ENCODE measurements at places on chromosomes 4 and X. TPM values are rescaled to one million over a fixed set of nuclear protein-coding genes. Genes with fewer than 3 reads are reported as not detected.

DNA sequence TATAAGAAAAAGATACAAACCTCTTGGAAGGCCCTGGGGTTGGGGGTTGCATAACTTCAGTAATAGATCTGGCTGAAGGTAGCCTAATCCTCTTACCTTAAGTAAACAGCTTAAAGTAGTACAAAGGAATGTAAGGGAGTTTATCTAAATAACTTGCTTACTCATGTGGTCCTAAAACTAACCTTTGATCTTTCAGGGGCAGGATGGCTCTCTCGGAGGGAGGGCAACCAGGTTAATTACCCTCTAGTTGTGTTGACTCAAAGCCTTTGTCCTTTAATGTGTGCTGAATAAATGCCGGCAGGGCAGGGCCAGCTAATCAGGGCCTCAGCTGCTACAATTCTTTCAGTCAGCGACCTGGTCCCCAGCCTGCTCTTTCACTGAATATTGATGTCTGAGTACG lies 822.0 kb upstream of the SLIT2 start:
- H3K36me3 ChIP-seq = no peaks in the 10 kb centered on the region
- DNase-seq = no peak
- H3K4me1 ChIP-seq = no peaks in the 10 kb centered on the region
- H3K27me3 ChIP-seq = no peaks in the 10 kb centered on the region
- H3K4me3 ChIP-seq = no peak overlapping the region
- H3K27ac ChIP-seq = no peak overlapping the region

DNA sequence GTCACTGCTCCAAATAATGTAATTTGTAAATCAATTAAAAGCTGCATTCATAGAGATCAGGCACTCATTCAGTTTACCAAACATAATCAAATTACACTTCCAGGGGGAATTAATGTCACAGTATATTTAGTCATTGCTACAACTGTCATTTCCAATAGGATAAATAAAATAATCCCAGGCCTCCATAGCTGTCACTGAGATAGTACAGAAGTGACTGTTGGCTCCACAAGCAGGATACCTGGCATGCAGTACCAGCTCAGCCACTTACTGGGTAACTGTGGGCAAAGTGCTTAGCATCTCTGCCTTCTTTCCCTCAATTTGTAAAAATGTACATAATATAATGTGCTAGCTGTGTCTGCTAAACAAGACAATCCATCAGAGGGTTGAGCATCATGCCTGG lies 128.1 kb downstream of the CAMK2D start:
- no peaks in the 10 kb centered on the region for H3K27me3 ChIP-seq
- peak overlapping the region; percentile 83 for H3K27ac ChIP-seq
- no peak for DNase-seq
- no peaks in the 10 kb centered on the region for H3K36me3 ChIP-seq
- H3K4me3 ChIP-seq = no peak overlapping the region
- peaks cover 11% of the 10 kb centered on the region for H3K4me1 ChIP-seq

WDR44 gene
- total RNA-seq = 15.8 TPM

DNA sequence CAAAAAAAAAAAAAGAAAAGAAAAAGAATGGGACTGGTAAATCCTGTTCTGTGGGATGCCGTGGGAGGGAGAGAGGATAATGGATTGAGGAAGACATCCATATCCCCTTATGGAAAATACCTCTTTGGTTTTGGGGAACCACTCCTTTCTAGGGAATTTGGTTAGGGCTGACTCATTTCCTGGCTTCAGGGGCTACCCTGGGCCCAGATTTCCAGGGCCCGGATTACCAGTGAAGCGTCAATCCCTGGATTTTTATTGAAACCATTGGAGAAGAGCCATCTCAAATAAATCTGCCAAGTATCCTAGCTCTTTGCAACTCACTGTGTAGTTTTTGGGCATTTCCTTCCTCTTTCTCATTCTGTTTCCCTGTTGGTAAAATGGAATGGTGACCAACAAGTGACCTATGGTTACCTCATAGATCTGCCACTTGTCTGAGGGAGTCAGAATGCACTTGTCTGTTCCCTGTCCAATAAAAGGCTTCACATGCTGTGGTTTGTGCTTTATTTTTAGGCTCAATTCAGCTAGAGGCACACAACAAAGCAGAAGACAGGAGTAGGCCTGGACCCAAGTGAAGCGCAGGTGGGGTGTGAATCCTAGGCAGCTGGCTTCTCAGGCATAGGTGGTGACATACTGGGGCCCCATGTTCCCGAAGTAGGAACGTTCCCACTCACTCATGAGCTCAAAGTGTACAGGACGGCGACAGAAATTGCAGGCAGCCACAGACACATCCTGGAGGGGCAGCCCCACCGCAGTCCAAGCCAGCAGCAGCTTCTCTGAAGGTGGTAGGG lies 8.6 kb downstream of the APEX2 start:
- peaks cover 15% of the 10 kb centered on the region for H3K4me1 ChIP-seq
- peaks cover 3% of the 10 kb centered on the region for H3K27me3 ChIP-seq
- DNase-seq = no peak
- peaks cover 12% of the 10 kb centered on the region for H3K36me3 ChIP-seq
- H3K4me3 ChIP-seq = no peak overlapping the region
- peak overlapping the region; percentile 68 for H3K27ac ChIP-seq

MAEA gene
- 67.4 TPM for total RNA-seq

DNA sequence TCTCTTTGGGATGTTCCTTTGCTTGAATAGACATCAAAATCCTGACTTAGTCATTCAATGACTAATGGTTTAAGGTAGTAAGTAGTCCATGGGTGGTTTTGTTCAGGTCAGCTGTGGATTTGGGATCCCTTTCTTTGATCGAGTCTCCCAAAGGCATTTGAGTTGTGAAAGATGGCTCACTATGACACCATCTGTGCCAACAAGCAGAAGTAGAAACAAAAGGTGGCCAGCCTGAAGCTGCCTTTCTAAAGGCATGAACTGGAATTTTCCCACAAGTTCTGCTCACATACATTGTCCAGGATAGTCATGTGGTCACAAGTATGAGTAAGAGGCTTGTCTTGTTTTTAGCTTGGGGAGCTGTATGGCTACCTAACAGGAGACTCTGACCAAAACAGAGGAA lies 129.9 kb downstream of the CCNG2 start:
- no peaks in the 10 kb centered on the region for H3K36me3 ChIP-seq
- H3K4me3 ChIP-seq = no peak overlapping the region
- no peak for DNase-seq
- no peaks in the 10 kb centered on the region for H3K27me3 ChIP-seq
- no peak overlapping the region for H3K27ac ChIP-seq

GRCh38 chrX:137748827-137749226 lies 182.9 kb downstream of the ZIC3 start:
- H3K27ac ChIP-seq = no peak overlapping the region
- peaks cover 6% of the 10 kb centered on the region for H3K27me3 ChIP-seq
- no peak overlapping the region for H3K4me3 ChIP-seq
- DNase-seq = peak; percentile 4
- no peaks in the 10 kb centered on the region for H3K4me1 ChIP-seq
- H3K36me3 ChIP-seq = no peaks in the 10 kb centered on the region

ADRA2C gene
- total RNA-seq = 0.23 TPM

ADH7 gene
- 5.4 TPM for total RNA-seq

GRCh38 chrX:24672701-24673190 lies 21.0 kb upstream of the POLA1 start:
- DNase-seq = no peak

GRCh38 chr4:94372991-94373390 lies 30.4 kb upstream of the HPGDS start:
- DNase-seq = no peak
- no peaks in the 10 kb centered on the region for H3K4me1 ChIP-seq
- no peaks in the 10 kb centered on the region for H3K27me3 ChIP-seq
- no peak overlapping the region for H3K27ac ChIP-seq
- H3K4me3 ChIP-seq = no peak overlapping the region

DNA sequence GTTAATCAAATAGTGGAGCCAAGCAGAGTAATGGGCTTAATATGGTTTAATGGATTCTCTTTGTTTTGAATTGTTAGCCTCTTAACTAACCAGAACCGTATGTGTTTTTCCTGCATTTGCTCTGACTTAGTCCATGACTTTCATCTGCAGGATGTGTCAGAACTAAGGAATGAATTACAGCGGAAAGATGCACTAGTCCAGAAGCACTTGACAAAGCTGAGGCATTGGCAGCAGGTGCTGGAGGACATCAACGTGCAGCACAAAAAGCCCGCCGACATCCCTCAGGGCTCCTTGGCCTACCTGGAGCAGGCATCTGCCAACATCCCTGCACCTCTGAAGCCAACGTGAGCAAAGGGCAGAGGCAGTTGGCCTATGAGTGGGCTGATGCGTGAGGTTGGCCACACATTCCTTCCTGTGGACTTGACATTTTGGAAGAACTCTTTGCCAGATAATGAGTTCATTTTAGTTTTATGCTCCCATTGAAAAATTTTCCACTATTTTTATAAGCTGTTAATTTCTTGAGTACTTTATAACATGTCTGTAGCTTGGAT lies 9.1 kb downstream of the MED28 start:
- DNase-seq = no peak
- no peak overlapping the region for H3K27ac ChIP-seq
- peaks cover 49% of the 10 kb centered on the region for H3K36me3 ChIP-seq
- peaks cover 3% of the 10 kb centered on the region for H3K4me1 ChIP-seq

STBD1 gene
- 4.8 TPM for total RNA-seq

CENPE gene
- total RNA-seq = 1.3 TPM

DNA sequence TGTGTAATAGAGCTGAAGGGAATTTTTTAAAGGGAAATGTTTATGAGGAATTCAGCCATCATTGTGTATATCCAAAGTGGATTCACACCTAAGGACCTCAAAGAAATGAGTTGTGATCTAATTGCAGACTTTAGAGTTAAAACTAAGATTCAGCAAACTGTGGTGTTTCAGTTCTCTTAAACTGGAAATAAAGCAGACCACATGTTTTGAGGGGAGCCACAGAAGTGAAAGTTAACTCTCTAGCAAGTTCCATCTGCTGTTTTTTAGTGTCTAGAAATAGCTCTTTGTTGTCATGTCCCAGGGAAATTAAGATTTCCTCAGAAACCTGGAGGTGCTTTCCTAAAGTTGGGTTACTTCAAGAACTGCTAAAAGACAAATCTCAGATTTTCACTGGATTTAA lies 97.3 kb upstream of the DDX3X start:
- H3K36me3 ChIP-seq = peaks cover 3% of the 10 kb centered on the region
- H3K4me1 ChIP-seq = no peaks in the 10 kb centered on the region
- H3K27ac ChIP-seq = no peak overlapping the region

- no peak overlapping the region for H3K4me3 ChIP-seq
- no peak for DNase-seq
- H3K27me3 ChIP-seq = no peaks in the 10 kb centered on the region
- H3K36me3 ChIP-seq = no peaks in the 10 kb centered on the region
- no peaks in the 10 kb centered on the region for H3K4me1 ChIP-seq
These were observed 230.3 kb upstream of the NEIL3 start for GRCh38 chr4:177079327-177079726.

- no peak overlapping the region for H3K4me3 ChIP-seq
- no peak for DNase-seq
- H3K36me3 ChIP-seq = no peaks in the 10 kb centered on the region
- H3K27ac ChIP-seq = no peak overlapping the region
These were observed 119.2 kb downstream of the CORIN start for GRCh38 chr4:47718696-47719095.

DNA sequence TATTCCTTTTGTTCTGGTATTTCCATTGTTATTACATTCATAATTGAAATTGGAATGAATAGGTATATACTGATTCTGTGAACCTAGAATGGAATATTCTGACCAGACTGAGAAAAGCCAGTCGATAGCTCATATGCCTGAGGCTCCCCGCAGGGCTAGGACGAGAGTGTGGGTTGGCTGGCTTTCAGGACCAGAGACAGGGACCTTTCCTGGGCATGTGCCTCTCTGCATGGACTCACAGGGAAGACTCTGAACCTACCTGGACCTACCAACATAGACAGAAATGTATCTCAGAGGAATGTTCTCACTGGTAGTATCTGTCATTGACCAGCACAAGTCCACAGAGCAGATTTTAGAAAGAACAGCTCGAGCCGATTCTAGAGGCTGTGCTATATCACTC lies 214.6 kb downstream of the FRMPD4 start:
- H3K4me1 ChIP-seq = no peaks in the 10 kb centered on the region
- H3K36me3 ChIP-seq = no peaks in the 10 kb centered on the region
- DNase-seq = no peak

DNA sequence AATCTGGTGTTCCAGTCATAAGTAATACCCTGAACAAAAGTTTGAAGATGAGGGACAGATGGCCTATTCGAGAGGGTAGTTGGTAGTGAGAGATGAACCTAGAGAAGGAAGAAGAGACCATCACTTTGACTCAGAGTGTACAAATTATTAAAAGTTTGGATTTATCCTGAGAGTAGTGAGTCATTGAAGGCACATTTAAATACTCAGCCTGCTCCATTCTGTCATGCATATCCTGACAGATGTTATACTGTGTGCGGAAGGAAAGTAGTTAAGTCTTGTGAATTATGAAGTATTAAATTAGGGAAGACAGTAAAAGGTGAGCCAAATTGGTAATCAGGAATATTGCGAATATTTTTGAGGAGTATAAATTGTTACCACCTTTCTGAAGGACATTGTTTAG lies 93.1 kb downstream of the KLHL34 start:
- H3K4me1 ChIP-seq = no peaks in the 10 kb centered on the region
- H3K36me3 ChIP-seq = no peaks in the 10 kb centered on the region
- no peak overlapping the region for H3K27ac ChIP-seq
- H3K4me3 ChIP-seq = no peak overlapping the region
- DNase-seq = no peak
- H3K27me3 ChIP-seq = peaks cover 6% of the 10 kb centered on the region

DNA sequence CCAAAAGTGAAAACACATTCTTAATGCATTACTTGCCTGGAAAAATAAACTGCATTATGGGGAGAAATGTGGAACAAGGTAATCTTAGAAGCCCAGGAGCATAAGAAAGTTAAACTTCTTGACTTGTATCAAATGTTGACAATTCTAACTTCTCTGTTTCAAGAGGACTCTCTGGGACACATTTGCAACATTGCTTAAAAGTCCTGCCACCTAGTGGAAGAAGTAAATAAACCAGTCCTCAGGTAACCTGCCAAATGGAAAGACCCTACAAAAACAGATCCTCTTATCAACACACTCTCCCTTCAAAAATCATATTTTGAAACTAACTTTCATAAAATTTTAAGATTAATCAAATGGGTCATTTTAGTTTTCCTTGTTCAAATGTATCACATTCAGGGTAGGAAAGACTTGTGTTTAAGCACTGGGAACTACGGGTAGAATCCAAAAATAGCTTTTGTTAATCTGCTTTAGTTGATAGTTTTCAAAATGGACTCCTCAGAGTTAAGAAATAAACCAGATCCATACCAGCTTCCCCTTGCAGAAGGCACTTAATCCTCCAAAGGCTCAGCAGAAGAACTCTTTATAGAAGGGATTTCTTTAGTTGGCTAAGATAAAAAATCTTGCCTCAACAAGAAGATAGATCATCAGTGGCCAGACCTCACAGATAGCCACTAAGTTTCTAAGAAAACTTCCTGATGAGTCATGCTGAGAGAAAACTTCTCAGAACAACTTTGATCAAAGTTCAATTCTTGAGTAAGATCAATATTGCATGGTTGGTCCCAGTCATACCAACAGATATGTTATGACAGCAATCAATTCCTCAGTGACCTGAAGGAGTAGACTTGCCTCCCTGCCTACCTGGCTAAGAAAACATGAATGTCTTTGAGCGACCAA lies 141.7 kb downstream of the HHIP start:
- DNase-seq = peak; percentile 72
- H3K4me3 ChIP-seq = no peak overlapping the region
- H3K4me1 ChIP-seq = no peaks in the 10 kb centered on the region
- no peaks in the 10 kb centered on the region for H3K36me3 ChIP-seq

RBMXL3 gene
- total RNA-seq = not detected

- H3K4me1 ChIP-seq = no peaks in the 10 kb centered on the region
- H3K36me3 ChIP-seq = no peaks in the 10 kb centered on the region
- no peaks in the 10 kb centered on the region for H3K27me3 ChIP-seq
These were observed 24.7 kb downstream of the ETNPPL start for GRCh38 chr4:108738003-108738706.
